ENCODE measurements at places on chromosomes 3 and 15.

- DNase-seq = no peak
Observed at GRCh38 chr15:97456521-97457202, 503.8 kb upstream of the ARRDC4 start.

- DNase-seq = no peak
Observed at GRCh38 chr3:65854606-65855304, 184.0 kb downstream of the MAGI1 start.

- DNase-seq = no peak
Observed at GRCh38 chr3:9291821-9292410, 42.5 kb upstream of the SRGAP3 start.

- DNase-seq = no peak
Observed at GRCh38 chr3:169169340-169169963, 494.1 kb downstream of the MECOM start.

GRCh38 chr3:174725303-174725702, 133.8 kb upstream of the NAALADL2 start:
- DNase-seq = no peak

GRCh38 chr15:23503576-23503975, 56.5 kb upstream of the GOLGA6L2 start:
- no peak for DNase-seq

- DNase-seq = no peak
Observed at GRCh38 chr15:67085818-67086636, 20.6 kb downstream of the SMAD3 start.

DNA sequence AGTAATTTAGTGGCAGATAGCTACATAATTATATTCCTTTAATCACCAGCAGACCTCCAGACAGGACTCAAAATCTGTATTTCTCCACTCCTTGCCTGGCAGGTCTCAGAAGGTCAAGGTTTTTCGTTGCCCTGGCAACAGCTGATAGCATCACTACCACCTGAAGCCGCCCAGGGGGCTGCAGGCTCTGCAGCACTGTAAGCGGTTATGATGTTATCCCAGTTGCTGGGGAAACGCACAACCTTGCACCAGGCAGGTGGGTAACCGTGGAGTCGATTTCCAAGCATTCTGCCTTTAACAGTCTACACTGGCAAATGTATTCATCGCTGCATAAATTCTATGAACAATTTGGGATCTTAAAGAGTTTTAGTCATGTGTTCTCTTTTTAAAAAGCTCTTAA, 756.3 kb downstream of the NTRK3 start:
- no peak for DNase-seq

GRCh38 chr3:46110701-46111493, 83.6 kb upstream of the XCR1 start:
- DNase-seq = peak; percentile 47
